ENCODE measurements at places on chromosomes 1 and 21.

DNA sequence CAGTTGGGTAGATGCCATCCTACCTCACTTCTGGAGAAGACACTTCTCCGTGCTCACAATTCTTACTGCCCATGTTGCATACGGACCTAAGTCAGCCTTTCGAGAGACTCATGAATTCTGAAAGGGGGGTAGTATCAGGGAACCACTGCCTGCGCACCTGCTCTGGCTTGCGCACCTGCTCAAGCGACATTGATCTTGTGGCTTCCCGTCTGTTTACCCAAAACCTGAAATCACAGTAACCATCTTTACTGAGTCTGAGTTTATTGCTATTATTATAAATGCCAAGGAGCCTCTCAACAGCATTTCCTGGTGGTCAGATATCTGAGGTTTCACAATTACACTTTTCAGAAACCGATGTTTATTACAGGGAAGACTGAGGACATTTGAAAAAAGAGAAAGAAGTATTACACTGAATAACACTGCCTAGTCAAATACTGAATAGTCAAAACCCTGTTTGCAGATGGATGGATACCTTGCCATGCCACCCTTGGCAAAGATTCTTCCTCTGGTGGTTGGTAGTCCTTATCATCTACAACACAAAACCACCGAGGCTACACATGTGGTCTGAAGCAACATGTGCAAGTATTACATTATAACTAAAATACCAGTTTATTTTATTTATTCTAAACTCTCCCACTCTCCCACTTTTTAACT, 208.7 kb downstream of the SIPA1L2 start:
- DNase-seq: no peak

DNA sequence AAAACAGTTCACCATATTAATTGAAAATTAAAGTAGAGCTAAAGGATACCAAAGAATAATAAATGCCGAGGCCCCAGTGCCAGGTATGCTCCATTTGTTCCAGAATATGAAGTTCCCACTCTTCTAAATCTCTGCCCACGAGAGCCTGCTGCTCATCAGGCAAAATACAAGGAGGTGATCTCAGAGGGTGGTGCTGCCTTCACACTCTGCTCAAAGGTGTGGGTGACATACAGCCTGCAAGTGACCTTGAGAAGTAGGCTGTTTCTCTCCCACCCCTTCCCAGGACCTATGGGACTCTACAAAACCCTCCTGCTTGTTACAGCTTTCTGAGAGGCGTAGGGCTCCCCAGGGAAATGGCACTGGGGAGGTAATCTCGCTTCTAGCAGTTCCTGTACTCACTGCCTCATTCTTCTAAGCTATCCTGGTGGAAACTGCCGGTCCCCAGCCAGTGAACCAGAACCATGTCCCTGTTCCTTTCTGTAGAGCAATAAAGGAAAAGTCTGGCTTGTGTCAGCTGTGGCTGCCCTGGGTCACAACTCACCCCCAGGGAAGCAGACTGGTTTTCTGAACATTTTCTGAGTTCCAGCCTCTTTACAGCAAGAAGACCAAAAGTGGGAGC, 26.9 kb upstream of the DPT start:
- DNase-seq: no peak

DNA sequence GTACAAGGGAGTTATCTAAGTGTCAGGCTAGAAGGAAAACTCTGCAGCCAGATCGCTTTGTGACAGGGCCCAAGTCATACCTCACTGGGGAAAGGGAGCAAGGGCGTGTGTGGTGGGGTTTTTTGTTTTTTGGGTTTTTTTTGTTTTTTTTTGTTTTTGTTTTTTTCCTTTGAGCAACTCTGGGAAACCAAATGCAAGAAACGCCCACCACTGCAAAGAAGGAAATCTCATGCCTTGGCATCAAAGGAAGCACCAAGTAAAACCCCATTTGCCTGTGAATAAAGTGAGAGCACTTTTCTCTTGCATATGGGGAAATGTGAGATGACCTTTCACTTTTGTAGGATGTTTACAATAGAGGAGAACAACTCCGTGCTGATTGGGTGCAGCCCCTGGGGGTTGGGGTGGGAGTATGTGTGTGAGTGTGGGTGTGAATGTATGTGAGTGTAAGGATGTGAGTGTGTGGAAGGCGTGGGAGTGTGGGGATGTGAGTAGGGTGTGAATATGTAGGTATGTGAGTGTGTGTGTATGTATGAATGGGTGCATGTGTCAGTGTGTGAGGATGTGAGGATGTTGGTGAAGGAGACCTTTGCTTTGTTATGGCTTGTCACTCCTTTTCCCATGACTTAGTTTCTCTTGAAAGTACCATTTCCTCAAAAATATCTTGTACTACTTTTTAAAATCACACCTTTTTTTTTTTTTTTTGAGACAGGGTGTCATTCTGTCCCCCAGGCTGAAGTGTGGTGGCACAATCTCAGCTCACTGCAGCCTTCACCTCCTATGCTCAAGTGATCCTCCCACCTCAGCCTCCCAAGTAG, 34.6 kb downstream of the IL12RB2 start:
- DNase-seq: no peak

DNA sequence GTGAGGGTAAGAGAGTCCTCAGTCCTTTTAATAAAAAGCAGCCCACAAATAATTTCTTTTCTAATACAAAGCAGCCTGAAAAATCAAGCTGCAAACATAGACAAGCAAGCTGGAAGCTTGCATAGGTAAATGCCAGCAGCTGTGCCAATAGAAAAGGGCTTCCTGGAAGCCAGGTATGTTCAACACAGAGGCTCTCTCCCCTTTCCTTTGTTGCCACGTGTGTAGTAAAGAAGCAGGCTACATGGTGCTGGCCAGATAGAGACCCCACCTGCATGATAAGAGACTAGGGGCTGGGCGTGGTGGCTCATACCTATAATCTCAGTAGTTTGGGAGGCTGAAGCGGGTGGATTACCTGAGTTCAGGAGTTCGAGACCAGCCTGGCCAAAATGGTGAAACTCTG, 50.1 kb upstream of the ERRFI1 start:
- no peak for DNase-seq

- no peak for DNase-seq
These were observed 7.5 kb upstream of the YBX1 start for GRCh38 chr1:42674682-42675081.

- DNase-seq: peak; percentile 89
These were observed 10.7 kb upstream of the RGS16 start for GRCh38 chr1:182614796-182615454.

DNA sequence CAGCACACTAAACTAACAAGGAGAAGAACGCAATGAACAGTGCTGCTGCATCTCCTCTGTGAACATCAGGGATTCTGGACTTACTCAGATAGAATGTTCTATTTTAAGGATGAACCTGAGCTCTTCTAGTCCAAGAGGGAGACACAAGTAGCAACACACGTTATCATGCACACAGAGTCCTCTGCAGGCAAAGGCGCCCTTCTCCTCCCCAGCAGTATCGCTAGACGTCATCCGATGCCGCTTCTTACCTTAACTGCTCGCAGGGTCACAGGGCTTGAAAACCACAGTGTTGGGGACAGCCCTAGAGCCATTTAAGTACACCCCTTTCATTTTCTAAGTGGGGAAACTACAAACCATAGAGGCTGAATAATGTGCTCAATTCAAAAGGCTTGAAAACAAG, 74.5 kb downstream of the HIVEP3 start:
- no peak for DNase-seq

DNA sequence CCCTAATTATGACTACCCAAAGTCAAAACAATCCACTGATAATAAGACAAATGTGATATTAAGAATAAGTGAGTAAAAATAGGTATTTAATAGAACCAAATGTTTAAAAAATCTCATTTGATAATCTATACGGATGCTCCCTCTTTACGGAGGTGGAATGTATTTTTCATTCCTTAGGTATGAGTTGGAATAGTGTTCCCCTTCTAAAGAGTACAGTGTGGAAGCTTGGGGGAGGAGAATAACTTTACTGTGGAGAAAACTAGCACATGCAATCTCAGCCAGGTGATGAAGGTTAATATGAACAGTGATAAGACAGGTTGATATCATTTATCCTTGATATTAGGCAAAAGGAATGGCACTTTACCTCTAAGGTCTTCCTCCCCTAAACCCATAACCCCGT, 74.6 kb downstream of the GPR88 start:
- no peak for DNase-seq

- peak; percentile 6 for DNase-seq
These were observed 30.4 kb downstream of the WNT9A start for GRCh38 chr1:227917081-227917950.

GRCh38 chr1:90210633-90211491, 216.0 kb downstream of the ZNF326 start:
- DNase-seq: no peak

- peak; percentile 87 for DNase-seq
These were observed 42.1 kb upstream of the SRP9 start for GRCh38 chr1:225735252-225736149.

DNA sequence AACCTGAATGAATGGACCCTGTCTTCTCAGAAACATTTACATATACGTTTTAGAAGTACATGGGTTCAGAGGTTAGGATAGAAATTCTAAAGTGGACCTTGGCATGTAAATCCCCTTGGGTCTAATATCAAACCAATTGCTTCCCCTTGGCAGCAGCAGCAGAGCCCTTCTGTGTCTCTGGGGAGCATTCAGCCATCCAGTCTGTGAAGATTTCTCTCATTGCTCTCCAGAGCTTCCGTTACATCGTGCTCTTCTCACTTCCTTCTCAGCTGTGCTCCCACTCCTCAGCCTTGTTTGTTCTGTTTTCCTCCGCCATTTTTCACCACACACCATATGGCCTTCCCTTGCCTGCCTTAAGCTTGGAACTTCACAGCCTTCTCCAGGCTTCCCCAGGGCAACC, 61.5 kb upstream of the ATP1B1 start:
- no peak for DNase-seq

DNA sequence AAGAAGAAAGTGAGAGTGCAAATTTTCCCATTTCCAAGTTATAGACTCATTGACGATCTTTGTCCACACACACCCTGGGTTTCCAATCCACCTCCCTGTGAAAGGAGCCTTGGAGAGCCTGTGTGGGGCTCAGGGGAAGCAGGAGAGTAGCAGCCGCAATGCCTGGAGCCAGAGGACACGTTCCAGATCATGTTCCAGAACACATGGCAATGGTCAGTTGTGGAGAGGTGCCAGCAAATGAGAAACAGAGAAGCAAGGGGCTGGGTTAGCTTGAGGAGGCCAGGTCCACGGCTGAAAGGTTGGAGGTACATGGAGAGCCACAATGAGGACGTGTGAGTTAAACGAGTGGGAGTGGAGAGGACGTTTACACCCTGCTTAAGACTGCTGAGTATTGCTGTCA, 33.0 kb upstream of the SIPA1L2 start:
- DNase-seq: no peak

DNA sequence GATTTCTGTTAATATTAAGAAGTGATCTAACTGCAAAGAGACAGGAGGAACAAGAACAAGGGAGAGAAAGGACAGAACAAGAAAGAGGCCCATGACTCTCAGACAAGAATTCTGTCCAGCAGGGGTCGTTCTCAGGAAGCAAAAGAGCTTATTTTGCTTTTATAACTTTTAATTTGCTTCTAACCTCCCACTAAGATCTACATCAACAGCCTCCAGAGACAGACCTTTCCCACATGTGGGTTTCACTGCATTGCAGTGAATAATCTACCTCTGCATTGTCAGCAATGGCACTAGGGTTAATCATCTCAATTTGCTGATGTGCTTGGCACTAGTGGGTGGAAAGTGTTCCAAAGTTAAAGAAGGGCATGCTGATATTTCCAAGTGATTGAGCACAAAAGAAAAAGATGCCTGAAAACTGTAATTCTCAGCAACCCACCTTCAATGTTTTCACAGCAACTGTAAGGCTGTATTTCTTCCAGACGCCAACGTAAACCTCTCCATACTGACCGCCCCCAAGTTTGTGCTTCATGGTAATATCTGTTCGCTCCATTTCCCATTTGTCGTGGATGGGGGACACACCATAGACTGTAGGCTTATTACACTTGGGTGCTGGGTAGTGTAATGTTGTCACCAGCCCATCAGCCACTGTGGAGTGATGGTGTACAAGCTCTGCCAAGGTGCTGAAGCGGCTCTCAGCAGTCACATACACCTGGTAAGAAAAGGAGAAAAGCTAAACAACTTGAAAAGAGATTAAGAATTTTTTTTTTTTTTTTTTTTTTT, 39.5 kb downstream of the TOR3A start:
- DNase-seq: no peak

DNA sequence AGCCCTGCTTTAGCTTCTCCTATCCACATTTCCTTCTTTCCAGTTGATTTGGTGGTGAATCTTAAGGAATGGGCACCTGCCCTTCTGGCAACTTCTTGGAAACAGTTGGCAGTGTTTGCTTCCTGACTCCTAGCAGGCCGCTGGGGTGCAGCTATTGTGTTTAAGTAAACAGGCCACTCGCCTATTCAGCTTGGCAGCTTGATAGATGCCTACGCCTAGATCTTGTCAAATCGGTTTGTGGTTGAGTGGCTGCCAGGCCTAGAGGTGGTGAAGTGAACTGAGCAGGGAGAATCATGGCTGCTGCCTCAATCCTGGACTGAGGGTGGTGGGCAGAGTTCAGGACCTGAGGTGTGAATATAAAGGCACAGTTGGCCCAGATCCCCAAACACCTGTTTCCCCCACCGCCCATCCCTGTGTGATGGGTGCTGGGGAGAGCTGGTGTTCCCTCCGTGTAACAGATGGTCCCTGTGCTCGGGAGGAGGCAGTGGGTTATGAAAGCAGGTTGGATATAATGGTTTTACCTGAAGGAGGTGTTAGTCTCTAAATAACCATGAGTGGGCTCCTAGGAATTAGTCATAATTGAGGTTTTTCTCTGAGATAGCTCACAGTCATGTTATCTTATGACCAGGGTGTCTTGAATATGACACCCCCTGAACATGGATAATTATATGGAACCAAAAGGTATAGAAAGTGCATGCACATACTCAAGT, 940 bp upstream of the PLA2G2C start:
- peak; percentile 65 for DNase-seq

GRCh38 chr1:2933431-2934155, 87.7 kb upstream of the ACTRT2 start:
- DNase-seq: no peak

GRCh38 chr1:231401478-231401877, 20.6 kb downstream of the EGLN1 start:
- DNase-seq: no peak

DNA sequence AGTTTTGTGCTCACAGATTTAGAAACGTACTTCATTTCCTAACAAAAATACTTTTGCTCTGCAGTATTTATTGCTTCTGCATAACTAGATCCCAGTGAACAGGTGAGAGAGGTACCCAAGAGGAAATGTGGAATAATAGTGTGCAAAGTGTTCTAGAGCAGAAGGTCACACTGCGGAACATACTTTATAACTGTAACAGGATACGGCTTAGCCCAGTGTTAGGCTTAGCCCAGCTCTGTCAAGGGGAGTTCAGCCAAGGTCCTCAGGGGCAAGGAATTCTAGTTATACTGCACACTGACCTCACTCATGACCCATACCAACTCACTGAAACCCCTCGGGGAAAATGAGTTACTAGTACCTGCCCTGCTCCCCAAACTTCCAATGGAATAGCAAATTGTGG, 55.3 kb downstream of the PTPN14 start:
- DNase-seq: no peak

GRCh38 chr1:168939947-168940223, 166.6 kb upstream of the ATP1B1 start:
- DNase-seq: no peak

GRCh38 chr1:182754543-182755314, 34.8 kb upstream of the NPL start:
- no peak for DNase-seq
